ENCODE measurements at places on chromosomes 4 and X.

GRCh38 chrX:109774706-109775105, 41.6 kb upstream of the ACSL4 start:
- no peak for DNase-seq

- no peak for DNase-seq
Measured at GRCh38 chr4:128861856-128862518, 52.5 kb downstream of the JADE1 start.

GRCh38 chr4:184641022-184641421, 8.2 kb downstream of the CASP3 start:
- DNase-seq, result no peak

DNA sequence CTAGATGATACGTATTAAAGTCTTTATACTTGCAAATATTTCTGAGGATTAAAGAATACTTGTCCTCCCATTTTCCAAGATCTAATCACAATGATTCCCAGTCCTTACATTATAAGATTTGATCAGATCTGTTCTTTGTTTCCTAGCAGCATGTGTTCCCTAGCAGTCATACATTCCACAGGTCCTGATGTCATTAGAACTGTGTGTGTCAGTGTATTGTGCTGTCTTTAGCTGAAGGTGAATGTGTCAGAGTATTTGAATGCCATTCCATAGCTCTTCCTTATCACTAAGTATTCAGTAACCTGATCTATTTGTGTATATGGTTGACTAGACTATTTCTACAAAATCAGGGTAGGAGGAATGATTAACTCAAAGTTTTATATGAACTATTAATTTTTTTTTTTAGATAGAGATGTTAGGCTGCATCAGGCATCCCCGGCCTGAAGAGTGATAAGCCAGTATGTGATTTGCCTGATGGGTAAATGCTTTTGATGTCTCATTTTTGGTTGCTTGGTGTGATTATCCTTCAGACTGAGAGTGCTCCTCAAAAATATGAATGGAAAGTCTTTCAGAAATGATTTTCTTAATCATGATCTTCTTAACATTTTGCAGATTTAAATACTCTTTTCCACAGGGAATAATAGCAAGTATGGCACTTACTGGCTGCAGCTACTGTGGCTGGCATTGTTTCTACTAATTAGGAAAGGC, 4.4 kb downstream of the ADGRL3 start:
- no peak for DNase-seq

DNA sequence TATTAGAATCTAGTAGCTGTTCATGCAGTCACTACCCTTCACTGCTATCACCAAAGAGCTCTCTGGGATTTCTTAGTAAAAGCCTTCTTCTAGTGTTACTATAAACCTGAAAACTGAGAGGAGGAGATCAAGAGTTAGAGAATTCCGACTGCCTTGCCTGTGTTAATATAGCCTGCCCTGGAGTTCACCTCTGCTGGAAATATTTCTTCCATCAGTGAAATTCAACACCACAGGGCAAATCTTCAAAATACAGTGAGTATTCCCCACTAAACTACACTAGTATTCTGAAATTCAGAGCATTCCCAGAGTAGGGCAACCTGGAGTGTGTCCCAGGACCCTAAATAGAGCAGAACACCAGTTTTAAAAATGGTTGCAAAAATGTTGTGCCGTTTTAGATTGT, 301.1 kb downstream of the ARHGAP24 start:
- DNase-seq, result no peak

- DNase-seq, result no peak
Measured at GRCh38 chrX:136275553-136275952, 24.4 kb upstream of the MAP7D3 start.

DNA sequence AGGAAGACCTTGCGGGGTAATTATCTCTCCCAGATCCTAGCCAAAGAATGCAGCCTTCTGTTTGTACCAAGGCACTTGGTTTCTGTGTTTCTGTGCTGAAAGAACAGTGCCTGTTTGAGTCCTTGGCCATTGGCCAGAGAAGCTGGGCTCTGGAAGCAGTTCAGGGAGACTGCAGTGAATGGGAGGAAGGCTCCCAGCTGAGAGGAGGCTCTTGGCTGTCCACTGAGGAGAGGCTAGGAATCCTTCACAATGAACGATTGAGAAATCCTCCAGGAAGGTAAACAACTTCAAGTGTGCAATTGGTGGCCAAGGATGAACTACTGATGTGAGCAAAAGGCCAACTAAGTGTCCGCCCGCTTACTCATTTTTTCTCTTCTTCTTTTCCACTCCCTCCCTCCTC, 61.3 kb downstream of the HS3ST1 start:
- no peak for DNase-seq

DNA sequence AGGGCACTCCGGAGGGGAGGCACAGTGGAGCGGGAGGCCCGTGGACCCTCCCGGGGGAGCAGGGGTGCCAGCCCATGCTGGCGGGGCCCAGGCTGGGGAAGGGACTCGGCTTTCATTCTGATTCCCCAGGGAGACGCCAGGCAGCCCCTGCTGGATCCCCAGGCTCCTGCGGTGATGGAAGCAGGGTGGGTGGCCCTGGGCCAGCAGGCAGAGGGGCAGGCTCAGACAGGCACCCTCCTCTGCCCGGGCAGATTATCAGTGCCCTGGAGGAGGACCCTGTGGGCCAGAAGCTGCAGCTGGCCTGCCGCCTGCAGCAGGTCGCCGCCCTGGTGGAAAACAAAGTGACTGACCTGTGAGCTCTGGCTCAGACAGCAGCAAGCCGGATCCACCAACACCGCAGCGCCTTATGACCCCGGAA, 2.1 kb upstream of the SRPK3 start:
- no peak for DNase-seq

DNA sequence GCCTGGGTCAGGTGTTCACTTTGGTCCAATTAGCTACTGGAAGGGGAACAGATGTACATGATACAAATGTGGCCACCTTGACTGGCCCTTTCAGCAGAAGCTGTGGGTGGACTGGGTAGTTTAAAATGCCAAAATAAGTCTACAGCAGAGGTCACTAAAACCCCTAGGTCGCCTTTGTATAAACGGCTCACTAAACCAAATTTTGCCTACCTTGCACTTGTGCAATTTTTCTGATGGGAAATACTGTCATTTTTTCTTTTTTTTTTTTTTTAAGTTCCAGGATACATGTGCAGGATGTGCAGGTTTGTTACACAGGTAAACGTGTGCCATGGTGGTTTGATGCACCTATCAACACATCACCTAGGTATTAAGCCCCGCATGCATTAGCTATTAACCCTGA, 109.8 kb downstream of the EGF start:
- no peak for DNase-seq

DNA sequence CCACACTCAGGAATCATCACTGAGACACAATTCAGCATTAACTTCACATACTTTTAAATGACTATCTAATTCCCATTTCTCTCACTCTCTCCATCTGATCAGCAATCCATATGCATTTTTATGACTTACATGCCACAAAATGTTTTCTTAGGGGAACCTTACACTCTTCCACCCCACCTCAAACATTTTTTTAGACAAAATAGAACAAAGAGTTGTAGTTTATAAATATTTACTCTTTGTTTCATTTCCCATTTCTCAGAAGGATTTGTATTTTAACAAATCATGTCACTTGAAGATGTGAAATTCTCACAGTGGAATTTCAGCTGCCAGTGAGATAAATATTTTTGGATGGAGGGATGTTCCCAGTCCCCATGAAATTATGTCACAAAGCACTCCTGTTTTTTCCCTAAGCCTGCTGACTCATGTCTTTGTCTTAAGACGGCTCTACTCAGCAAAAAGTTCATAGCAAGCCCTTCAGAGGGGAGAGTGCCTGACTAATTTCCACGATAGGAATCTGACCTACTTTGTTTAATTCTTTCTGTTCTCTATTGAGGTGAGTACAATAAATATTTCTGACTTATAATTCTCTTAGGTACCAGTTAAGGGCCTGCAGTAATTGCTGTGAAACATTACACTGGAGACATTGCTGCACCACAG, 257.7 kb downstream of the THOC2 start:
- no peak for DNase-seq

DNA sequence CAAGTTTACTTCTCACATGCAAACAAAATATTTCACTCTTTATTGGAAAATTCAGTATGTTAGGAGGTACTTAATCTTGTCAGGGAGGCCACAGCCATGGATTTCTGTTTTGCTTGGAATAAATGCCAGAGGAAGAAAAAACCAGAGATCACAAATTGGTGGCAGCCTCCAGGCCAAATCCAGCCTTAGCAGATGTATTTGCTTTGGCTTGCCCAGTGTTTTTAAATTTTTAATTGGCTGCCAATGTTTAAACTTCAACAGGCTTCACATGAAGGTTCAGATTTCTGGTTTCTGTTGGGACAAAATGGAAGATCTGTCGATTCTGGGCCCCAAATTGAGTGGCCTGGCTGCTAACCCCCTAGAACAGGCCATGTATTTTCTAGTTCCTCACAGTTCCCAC, 19.2 kb downstream of the YY2 start:
- no peak for DNase-seq
